Mesenteric fat pad (tissue), 1 donor: ENCODE measurements at places on chromosomes 2 and 18.
A peak's percentile ranks its signal among the peaks of the same experiment; 100 is the strongest.

GRCh38 chr2:227460833-227461232 lies 11.1 kb upstream of the AGFG1 start:
- no peak for DNase-seq

DNA sequence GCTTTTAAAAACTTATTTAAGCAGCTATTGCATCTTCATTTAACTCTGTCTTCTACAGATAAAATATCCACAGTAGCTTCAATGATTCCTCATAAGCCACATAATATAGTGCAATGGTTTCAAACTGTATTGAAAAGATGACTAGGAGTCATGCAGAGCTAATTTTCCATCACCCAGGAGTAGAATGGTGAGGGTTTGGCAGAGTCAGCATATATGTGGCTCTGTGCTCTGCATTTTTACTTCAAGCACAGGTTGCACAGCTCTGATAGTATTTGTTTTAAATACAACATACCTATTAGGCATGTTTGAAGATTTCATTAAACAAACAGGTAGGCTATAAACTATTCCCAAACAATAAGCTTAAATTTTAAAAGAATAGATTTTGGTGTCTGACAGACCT lies 731.9 kb upstream of the VRK2 start:
- DNase-seq: no peak

- no peak for DNase-seq
Measured at GRCh38 chr2:21083482-21083881, 39.6 kb upstream of the APOB start.

DNA sequence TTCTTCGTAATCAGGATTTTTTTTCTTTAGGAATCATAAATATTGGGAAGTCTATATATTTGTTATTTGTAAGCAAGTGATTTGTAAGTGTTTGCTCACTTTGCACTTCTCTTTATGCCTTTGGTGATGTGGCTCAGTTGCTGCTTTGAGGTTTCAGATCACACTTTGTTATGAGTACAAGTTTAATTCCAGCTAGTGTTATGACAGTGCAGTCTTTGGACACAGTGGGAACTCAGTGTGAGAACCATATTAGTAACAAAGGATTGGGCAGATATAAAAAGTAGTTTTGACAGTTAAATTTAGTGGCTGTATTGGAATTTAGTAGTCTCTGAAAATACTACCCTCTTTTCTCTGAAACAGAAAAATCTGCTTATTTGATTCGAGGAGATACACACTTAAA lies 67.7 kb downstream of the ABI2 start:
- no peak for DNase-seq

GRCh38 chr2:204625135-204625534 lies 79.9 kb downstream of the PARD3B start:
- no peak for DNase-seq

GRCh38 chr2:233832869-233833311 lies 21.4 kb downstream of the HJURP start:
- DNase-seq: peak; percentile 73

- no peak for DNase-seq
Measured at GRCh38 chr2:222127660-222128059, 171.1 kb downstream of the PAX3 start.

DNA sequence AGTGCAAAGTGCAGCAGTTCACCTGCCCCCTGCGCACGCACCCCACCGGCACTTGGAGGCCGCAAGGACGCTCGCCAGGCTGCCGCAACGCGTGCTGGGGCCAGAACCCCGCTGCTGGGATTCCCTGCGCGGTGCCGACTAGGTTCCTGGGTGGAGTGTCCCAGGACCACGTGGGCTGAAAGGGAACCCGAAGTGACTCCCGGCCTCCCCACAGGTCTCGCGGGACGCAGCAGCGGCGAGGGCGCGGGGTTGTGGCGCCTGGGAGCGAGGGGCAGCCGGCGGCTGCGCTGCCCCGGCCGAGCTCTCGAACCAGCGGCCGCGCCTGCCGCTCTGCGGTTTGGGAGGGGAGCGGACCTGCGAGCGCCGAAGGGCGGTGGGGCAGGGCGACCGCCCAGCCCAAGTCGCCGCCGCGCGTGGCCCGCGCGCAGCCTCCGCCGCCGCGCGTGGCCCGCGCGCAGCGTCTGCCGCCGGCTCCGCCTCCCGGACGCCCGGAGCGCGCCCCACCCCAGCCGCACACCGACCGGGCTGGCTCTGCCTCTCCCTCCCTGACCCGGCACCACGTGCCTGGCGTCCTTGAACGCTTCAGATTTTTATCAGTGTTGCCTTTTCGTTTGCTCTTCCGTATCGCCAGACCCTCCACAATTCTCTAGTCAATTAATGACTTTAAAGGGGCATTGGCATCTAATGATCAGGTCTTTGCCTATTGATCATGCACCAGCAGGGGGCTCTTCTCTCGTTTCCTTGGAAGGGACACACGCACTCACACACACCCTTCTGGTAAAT lies at the start of gene FTCDNL1:
FTCDNL1 (minus strand) TSS at position 475 of the 783 bp plus-strand sequence. CDS start 2,230 bp downstream, outside the sequence.
- no peak for DNase-seq

DNA sequence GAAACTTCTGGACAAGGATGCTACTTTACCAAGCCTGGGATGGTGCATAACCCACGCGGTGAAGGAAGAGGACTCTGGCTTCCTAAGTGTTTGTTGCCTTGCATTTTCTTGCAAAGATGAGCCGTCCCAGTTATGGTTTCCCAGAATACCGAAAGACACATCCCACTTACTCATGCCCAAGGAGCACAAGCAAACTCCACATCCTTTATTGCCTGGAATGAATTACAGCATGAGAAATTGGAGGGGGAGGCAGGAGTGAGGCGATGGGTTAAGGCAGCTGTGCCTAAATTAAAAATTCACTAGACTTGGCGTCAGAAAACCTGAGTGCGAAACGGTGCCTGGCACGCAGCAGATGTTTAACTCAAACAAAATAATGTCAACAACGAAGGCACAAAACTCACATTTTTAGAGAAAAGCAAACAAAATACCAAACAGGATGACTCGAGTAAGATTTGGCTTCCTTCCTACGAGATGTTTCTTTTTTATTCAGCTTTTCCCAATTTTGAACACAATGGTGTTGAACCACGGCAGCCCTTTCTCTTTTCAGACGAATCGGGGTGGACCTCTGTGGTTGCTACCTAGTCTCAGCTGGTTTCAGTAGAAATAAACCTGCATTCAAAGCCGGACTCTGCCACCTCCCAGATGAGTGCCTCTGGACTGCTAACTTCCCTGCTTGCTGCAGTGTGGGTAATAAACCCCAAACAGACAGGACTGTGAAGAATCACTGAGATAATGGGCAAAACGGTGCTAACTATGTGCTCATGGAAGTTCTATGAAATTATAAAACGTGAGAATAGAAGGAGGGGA lies 100.3 kb upstream of the NCK2 start:
- DNase-seq: no peak

GRCh38 chr2:169796441-169796840 lies 2.2 kb upstream of the SSB start:
- no peak for DNase-seq

DNA sequence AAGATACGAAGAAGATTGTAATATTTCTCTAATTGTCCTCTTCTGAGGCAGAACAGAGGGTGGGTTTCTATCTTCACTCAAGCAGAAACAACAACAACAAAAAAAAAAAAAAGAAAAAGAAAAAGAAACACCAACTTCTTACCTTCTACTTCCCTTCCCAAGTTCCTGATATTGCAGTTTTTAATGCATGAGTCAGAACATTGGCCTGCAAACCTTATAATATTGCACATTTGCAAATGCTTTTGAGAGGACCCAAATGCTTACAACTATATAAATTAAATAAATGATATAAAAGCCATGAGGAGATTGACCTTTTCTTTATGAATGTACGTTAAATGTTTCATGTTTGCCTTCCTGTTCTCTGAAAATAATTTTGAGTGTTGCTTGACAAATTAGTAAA lies 37.3 kb downstream of the PAX3 start:
- no peak for DNase-seq

DNA sequence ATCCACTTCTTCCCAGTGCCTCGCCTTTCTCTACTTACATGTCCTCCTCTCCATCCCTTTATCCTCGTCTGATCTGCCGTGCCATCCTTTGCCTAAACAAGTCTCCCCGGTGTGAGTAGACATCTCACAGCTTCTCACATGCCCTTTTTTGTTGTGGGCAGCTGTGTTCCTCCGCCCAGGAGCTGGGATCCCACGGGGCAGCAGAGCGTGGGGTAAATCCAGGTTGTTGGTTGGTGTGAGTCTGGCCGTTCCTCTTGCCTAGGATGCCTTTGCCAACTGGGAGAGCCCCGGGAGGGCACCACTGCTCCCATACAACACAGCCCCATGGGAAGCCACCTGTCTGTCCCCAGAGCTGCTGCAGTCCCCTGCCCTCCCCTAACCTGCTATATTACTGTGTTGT lies 22.4 kb downstream of the SLC30A3 start:
- DNase-seq: no peak

GRCh38 chr2:64582774-64583340 lies 58.7 kb downstream of the AFTPH start:
- no peak for DNase-seq

DNA sequence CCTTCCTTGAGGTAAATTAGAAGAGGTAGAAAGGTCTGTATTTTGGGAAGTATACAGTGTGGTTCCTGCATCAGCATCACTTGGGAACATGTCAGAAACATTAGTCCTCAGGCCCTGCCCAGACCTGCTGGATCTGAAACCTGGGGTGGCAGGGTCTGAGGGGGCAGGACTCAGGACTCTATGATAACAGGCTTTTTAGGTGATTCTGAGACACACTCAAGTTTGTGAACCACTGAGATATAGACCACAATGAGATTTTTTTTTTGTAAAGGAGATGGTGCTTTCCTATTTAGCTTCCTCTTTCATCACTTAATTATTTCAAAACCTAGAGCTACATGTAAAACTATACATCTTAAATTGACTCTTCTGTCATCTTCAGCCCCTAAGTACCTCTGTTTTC lies 262.7 kb upstream of the SPOPL start:
- no peak for DNase-seq

GRCh38 chr2:72914589-72915319 lies 2.6 kb upstream of the EMX1 start:
- DNase-seq: no peak

- no peak for DNase-seq
Measured at GRCh38 chr18:52312346-52312745, 27.7 kb upstream of the DCC start.

- no peak for DNase-seq
Measured at GRCh38 chr2:241443486-241444223, 64.7 kb downstream of the STK25 start.

DNA sequence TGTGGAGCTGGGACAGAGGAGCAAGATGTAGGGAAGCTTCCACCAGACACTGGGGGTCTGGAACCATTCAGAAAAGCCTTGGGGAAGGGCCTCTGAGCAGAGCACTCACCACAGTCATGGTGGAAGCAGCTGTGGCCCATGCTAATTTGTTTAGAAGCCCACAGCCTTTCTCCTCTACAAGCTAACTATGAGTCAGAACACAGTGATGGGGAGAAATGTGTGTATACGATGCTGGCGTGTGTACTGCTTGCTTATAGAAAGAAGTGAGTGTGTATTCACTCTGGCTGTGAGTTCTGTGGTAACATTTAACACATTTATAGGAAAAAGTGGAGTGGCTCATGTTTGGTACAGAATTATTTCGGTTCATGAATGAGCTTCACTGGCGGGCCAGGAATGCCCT lies 157.0 kb upstream of the ACAA2 start:
- DNase-seq: no peak

DNA sequence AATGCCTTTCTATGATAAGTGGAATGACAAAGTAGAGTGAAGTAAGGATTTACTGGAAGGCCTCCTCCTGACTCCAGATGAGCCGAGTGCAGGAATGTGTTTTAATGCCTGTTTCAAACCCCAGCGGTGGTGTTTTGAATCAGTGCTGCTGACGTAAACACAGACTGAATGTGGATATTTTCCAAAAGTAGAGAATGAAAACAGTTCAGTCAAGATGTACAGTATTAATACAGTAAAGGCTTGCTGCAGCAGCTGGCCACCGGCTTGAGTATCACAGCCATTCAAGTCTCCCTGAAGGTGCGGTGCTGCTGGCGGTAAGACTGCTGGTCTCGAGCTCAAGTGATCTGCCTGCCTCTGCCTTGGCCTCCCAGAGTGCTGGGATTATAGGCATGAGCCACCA lies 46.7 kb downstream of the ARHGAP28 start:
- DNase-seq: no peak

GRCh38 chr2:80288576-80288975 lies 16.0 kb downstream of the LRRTM1 start:
- DNase-seq: no peak

- DNase-seq: no peak
Measured at GRCh38 chr2:220521551-220521950, 894.1 kb downstream of the SLC4A3 start.

GRCh38 chr18:68482815-68483214 lies 232.1 kb downstream of the TMX3 start:
- DNase-seq: no peak

DNA sequence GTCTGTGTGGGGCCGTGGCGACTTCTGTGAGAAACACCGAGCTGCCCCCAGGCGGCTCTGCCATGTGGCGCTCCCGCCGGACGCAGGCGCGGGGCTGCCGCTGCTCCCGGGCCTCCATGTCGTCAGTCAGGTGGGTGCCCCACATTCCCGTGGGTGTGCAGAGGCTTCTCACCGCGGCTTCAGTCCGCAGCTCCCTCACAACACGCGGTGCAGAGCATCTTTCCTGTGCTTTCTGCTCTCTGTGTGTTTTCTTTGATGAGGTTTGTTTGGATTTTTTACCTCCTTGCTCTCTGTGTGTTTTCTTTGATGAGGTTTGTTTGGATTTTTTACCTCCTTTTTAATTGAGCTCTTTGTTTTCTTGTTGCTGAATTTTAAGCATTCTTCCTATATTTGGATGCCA lies 13.0 kb downstream of the AQP12A start:
- DNase-seq: no peak

DNA sequence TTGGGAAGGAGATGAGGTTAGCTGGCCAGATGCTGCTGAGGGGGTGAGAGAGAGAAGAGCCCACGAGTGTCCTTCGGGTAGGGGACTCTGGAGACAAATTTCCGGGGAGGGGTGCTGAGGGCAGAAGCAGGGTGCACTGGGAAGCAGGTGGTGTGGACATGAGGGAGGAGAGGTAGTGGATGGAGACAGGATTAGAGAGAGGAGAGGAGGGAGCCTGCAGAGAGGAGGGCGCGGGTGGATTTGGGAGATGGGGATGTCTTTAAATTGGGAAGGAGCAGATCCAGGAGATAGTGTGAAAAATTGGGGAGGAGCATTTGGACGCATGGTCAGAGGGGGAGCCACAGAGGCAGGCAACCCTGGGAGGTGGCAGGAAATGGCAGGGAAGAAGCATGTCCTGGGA lies 154.7 kb downstream of the DYSF start:
- DNase-seq: peak; percentile 51

DNA sequence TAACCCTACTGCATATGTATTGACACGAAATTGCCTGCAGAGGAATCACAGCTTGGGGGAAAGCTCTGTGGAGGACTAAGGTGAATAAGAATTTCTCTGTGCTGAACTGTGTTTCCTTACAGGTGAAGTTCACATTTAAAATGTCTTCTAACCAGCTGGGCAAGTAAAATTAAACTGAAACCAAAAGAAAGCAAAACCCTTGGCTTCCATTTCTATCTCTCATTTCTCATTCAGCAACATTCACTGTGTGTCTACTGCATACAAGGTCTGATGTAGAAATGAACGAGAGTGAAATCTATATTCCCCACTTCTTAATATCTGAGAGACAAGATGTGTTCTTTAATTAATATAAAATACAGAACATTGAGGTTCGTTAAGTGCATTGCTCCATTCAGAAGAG lies 397.3 kb downstream of the SOX11 start:
- no peak for DNase-seq
